Midbrain (tissue), 1 donor: ENCODE measurements at places on chromosomes 11 and 22.
A peak's percentile ranks its signal among the peaks of the same experiment; 100 is the strongest.

DNA sequence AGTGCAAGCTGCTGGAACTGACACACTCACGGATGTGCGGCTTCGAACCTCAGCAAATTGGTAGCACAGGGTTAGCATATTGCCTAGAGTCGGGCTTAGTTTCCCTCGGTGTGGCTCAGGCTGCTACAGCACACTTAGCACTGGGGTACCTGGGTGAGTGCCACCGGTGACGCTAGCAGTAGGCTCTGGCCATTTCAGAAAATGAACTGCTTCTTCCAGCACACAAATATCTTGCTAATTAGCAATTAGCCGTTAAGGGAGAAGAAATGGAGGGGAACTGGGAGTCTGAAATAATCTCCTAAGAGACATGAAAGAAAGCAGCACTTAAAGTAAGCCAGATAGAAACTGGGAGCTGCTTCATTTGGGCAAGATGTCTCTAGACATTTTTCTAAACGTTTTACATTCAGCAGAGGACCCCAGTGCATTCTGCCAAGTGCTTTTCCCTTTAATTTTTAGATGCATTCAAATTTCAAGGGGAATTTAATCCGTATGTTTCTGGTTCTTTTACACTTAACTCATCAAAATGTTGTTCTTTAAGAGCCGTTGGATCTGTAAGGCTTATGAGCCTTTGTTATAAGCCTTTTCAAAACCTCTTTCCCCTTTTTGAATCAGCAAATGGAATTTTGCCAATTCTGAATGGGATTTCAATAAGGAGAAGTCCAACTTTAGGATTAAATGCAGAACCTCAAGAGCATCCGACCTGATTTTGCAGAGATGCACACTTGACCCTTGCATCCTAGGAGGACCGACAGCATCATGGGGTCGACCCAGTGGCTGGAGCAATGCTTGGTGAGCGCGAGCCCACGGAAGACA, 708.1 kb downstream of the NTM start:
- DNase-seq: peak; percentile 42

DNA sequence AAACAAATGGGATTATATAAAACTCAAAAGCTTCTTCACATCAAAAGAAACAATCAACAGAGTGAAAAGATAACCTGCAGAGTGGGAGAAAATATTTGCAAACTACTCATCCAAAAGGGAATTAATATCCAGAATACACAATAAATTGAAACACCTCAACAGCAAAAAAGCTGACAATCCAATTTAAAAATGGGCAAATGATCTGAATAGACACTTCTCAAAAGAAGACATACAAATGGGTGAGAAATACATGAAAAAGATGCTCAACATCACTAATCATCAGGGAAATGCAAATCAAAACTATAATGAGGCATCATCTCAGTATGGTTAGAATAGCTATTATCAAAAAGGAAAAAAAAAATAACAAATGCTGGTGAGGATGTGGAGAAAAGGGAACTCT, 13.5 kb downstream of the EXPH5 start:
- no peak for DNase-seq

DNA sequence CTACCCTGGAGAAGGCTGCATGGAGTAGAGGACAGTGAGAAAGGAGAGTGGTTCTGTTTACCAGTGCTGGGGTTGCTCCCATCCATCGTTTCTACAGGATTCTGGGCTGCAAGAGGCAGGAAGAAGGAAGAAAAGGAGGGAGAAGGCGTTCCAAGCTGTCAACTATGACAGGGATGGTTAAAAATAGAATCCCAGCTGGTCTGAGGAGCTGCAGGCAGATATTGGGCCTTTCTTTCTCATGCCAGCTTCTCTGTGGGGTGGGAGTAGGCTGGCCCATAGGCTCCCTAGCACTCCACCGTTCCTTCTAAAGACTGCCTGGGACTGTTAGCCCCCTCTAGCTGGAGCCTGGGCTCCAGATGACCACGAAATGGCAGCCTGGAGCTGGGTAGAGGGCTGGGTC, 13.6 kb downstream of the CCKBR start:
- no peak for DNase-seq

DNA sequence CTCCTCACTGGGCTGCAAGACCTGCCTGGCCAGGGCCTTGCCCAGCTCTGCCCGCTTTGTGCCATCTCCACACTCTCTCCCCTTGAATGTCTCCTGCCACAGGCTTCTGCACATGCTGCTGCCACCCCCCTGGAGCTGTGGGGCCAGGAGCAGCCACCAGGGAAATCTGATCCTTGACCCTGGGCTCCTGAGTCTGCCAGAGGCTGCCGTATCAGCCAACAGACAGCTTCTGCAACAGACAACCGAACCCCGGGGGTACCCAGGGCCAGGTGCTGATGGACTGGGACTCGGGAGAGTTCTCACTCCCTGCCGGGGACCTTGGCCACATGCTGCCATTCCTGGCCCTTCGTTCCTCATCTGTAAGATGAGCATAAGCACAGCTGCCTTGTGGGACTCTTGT, 3.3 kb upstream of the PPARA start:
- DNase-seq: no peak

DNA sequence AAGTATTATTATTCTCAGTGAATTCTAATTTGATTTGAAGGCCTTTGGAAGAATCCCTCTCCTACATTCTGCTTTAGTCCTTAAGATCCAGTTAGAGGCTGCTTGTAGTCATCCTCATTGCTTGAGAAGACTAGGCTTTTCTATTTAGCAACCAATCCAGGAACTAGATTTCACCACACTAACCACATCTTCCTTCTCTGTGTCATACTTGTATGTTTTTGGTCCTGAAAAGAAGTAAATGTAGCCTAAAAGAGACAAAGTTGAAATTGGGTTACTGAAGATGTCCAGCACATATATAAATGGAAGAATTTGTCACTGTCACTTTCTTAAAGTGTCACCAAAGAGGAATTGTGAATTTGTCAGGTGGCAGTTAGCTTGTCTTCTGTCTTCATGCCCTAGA, 46.6 kb upstream of the MMP7 start:
- DNase-seq: no peak

- no peak for DNase-seq
Observed at GRCh38 chr11:66491315-66491935, 11.2 kb downstream of the DPP3 start.

DNA sequence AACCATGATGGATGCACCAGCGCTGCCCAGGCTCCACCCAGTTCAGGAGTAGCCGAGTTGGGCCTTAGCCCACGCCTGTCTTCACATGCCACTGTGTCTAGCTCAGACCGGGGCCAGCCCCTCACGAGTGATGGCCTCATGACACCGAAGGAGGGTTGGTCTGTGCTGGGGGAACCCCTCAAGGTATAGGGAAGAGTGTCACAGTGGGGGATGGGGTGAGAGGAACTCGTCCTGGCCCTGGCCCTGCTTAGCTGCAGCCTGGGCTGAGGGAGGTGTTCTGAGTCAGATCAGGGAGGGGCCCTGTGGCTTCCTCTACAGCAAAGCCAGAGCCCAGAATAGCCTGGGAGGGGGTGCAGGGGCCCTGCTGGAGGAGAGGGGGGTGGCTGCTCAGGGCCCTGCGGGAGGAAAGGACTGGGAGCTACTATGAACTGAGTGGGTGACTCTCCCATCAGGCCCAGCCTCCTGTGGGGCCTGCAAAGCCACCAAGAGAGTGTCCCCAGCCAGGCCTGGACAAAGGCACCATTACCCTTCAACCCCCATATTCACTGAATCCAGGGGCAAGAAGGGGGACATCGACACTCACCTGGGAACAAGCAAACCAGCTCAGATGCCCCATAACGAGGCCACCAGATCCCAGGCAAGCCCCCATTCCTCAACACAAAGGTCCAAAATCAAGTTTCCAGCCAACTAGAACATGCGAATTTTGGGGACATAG, 41.2 kb downstream of the IGLL5 start:
- DNase-seq: no peak

GRCh38 chr11:86301742-86302091, 323 bp upstream of the HIKESHI start:
- DNase-seq: no peak

DNA sequence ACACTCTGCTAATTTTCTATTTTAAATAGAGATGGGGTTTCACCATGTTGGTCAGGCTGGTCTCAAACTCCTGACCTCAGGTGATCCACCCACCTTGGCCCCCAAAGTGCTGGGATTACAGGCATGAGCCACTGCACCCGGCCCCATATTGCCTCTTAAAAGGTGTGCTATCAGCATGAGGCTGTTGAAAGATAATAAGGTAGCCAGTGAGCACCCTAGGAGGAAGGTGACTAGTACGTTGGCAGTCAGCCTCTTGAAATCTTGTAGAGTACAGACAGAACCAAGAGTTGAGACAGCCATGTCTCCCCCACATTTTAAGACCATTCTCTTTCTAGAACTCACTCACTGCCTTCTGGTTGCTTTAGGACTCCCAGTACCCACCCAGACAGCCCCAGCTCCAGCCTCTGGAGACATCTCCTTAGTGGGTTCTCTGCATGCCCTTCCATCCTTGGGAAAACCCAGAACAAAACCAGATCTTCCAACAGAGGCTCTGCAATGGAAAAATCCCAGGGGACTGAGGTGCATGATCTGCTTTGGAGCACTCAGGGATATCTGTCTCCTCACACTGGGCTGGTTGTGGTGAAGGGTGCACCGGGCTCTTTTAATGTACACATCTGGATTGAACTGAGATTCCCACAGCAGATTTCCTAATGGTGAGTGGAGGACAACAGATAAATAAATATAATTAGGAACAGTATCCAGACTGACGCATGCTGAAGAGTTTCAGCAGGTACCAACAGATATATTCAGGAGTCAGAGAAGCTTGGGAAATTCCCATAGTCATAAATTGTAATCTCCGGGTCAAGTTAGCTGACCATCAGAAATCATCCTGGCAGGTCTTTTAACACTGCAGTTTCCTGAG, 49.4 kb downstream of the LRRC74B start:
- DNase-seq: no peak

- no peak for DNase-seq
Observed at GRCh38 chr22:46381142-46381541, 45.6 kb downstream of the TRMU start.

- no peak for DNase-seq
Observed at GRCh38 chr11:64249038-64249437, 2.3 kb upstream of the PLCB3 start.
